ELR (cell line): ENCODE measurements at places on chromosomes 2 and 18.
A peak's percentile ranks its signal among the peaks of the same experiment; 100 is the strongest.

GRCh38 chr2:20170704-20171250, 54.2 kb downstream of the SDC1 start:
- DNase-seq, result no peak

- DNase-seq, result no peak
Observed at GRCh38 chr2:106057206-106057605, 136.9 kb downstream of the UXS1 start.

GRCh38 chr2:10493075-10493633, 45.0 kb upstream of the ODC1 start:
- DNase-seq, result no peak

- DNase-seq, result no peak
Observed at GRCh38 chr2:147424766-147425165, 420.1 kb upstream of the ACVR2A start.

- no peak for DNase-seq
Observed at GRCh38 chr2:127048618-127048935, 58.4 kb downstream of the BIN1 start.

DNA sequence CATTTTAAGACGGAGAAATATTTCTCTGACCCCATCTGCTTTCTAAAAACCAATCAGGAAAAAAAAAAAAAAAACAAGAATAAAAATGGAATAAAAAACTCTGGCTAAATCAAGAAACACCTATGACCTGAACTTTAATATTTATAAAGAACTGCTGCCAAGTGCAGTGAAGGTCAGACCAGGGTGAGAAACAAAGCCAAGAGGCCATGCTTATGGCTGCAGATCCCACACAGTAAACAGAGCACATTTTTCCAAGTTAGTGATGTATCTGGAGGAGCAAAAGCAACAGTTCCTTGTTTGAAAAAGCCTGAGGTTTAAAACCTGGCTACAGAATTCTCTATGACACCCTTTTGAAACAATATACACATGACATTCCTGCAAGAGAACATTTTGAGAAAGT, 242.3 kb downstream of the SRBD1 start:
- DNase-seq, result no peak

DNA sequence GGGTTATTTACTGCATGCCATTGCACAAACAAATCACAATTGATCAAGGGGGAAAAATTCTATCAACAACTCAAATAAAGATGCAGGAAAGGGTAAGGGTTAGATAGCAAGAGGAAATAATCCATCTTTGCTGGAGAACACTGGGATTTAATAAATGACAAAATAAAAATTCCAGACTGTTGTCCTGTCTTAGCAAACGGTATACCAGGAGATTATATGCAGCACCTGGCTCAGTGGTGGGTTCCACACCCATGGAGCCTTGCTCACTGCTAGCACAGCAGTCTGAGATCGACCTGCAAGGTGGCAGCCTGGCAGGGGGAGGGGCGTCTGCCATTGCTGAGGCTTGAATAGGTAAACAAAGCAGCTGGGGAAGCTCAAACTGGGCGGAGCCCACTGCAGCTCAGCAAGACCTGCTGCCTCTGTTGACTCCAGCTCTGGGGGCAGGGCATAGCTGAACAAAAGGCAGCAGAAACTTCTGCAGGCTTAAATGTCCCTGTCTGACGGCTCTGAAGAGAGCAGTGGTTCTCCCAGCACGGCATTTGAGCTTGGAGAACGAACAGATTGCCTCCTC, 296.5 kb upstream of the THSD7B start:
- DNase-seq, result no peak

DNA sequence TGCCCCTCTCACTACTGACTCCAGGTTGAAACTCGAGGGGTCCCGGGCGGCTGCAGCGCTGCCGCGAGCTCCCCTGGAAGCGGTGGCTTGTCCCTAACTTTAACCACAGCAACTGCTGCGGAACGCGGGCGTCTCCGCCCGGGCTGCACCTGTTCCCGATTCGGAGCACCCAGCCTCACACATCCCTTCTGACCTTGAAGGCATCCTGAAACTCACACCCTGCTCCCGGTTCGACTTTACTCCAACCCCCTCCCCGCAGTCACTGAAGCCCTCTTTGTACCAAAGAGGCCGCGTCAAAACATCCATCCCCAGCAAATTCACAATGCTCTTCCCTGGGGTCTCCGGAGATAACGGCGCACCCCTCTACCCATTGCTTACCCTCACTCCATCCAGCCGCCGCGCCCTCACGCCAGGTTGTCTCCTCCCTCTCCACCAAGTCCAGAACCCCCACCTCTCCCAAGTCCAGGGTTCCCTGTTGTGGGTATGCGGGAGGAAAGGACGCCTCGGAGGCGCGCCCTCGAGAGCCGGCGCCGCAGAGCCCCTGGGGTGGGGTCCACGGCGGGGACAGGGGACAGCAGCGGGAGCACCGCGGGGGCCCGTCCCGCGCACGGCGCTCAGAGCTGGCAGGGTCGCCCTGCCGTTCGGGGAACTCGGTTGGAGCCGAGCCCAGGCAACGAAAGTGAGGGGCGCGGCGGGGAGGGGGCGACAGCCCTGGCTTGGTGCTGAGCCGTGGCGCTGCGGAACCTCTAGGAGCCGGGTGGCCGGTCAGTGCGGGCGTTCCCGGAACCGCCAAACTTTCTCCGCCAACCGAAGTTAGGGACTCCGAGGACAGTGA, 934 bp downstream of the MYO5B start:
- no peak for DNase-seq

- no peak for DNase-seq
Observed at GRCh38 chr2:104844807-104845551, 8.9 kb upstream of the POU3F3 start.

GRCh38 chr18:21262244-21262643, 20.2 kb downstream of the GREB1L start:
- DNase-seq, result no peak

GRCh38 chr2:135916207-135916606, 40.0 kb upstream of the MCM6 start:
- DNase-seq, result peak; percentile 57

- DNase-seq, result peak; percentile 80
Observed at GRCh38 chr2:46010925-46011490, 286.2 kb upstream of the EPAS1 start.

GRCh38 chr2:203732092-203732952, 25.9 kb downstream of the CD28 start:
- DNase-seq, result no peak

GRCh38 chr2:230627806-230628724, 84.6 kb upstream of the CAB39 start:
- DNase-seq, result no peak

- DNase-seq, result no peak
Observed at GRCh38 chr2:237618449-237618848, 8.9 kb upstream of the LRRFIP1 start.

GRCh38 chr2:230362030-230362691, 35.2 kb downstream of the SP140L start:
- DNase-seq, result no peak

- DNase-seq, result no peak
Observed at GRCh38 chr18:44067186-44067585, 613.5 kb upstream of the SETBP1 start.

GRCh38 chr18:59660786-59661743, 36.2 kb downstream of the CCBE1 start:
- no peak for DNase-seq

GRCh38 chr2:127261804-127262406, 32.0 kb downstream of the ERCC3 start:
- DNase-seq, result no peak

DNA sequence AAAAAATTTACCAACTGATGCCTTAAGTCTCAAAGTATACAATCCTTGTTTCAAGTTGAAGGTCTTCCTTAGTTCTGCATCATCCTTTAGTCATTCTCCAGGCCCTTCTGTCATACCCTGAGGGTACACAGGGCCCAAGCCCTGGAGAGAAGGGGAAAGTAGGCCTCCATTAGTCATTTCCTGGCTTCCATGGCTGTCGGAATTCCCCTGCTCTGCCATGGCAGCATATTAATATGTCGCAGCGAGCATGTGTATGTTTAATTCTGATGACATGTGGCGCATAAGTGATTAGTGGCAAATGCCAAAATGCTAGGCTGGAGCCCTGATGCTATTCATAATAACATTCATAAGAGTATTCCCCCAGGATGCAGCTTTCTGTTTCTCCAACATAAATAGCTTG, 22.1 kb downstream of the GPR39 start:
- peak; percentile 99 for DNase-seq

- no peak for DNase-seq
Observed at GRCh38 chr2:81648370-81648769, 1343.8 kb upstream of the LRRTM1 start.

- DNase-seq, result no peak
Observed at GRCh38 chr2:239187464-239188253, 213.2 kb downstream of the HDAC4 start.

DNA sequence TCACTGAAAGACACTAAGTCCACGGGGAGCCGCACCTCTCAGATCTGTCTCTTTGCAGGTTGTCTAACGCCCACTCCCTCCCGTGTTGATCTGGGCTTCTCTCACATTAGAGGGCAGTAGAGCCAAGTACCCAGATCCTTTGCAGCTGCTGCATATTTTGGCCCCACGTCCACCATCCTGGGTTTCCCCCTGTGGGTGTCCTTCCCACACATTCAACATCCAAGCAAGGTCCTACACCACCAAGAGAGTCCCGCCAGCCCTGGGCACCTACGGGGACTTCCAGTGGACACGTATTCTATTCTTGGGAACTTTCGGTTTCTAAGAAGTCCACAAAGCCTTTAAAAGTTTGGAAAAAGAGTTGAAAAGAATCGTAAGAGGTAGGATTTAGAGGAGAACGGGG, 116.6 kb downstream of the ATL2 start:
- no peak for DNase-seq

- no peak for DNase-seq
Observed at GRCh38 chr2:85703329-85703728, 9.2 kb downstream of the GNLY start.

- DNase-seq, result no peak
Observed at GRCh38 chr18:42780171-42780570, 335.3 kb downstream of the RIT2 start.

DNA sequence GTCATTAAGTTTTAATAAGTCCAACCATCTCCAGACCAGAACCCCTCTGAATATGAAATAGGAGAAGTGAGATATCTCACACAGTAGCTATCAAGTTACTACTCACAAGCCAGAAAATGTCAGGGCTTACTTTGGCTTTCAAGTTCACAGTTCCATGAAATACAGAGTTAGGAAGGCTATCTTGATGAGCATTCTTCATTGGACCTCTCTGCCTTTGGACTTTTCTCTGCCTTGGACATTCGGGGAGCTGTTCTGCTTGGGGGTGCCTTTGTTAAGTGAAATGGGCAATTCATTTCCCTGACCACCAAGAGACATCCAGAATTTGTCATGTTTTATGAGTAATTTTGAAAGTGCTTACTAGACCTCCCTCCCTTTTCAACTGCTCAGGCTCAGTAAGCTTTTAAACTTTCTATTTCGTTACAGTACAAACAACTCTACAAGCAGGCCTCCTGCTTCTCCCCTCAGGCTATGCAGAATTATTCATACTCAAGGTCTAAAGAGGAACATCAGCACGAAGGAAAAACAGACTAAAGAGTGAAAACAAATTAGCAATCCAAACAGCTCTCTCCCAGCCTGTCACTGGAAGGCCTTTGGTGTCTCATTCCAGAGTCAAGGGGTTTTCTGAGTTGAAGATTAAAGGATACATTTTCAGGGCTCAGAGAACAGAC, 95.3 kb downstream of the MREG start:
- DNase-seq, result peak; percentile 83
